T-helper 2 cell (primary cell): ENCODE measurements at places on chromosomes 3 and 15.

- DNase-seq = peak; percentile 80
These were observed 28.1 kb downstream of the NR1I2 start for GRCh38 chr3:119810018-119810435.

DNA sequence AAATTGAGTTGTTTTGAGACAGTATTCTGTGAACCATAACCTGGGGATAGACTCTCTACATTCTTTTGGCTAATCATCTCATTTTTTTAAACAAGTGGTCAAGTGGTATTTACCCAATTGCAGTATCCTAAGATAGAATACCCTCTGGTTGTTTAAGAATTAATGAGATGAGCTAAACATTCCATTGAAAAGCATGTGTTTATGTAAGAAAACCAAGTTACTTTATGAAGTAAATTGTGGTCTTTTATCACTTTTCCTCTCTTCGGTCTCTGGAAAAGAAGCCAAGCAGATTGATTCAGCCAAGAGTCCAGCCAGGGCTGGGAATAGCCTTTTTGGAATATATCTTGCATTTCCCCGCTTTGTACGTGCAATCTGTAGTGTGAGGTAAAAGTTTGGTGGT, 185.7 kb upstream of the TOPAZ1 start:
- no peak for DNase-seq

DNA sequence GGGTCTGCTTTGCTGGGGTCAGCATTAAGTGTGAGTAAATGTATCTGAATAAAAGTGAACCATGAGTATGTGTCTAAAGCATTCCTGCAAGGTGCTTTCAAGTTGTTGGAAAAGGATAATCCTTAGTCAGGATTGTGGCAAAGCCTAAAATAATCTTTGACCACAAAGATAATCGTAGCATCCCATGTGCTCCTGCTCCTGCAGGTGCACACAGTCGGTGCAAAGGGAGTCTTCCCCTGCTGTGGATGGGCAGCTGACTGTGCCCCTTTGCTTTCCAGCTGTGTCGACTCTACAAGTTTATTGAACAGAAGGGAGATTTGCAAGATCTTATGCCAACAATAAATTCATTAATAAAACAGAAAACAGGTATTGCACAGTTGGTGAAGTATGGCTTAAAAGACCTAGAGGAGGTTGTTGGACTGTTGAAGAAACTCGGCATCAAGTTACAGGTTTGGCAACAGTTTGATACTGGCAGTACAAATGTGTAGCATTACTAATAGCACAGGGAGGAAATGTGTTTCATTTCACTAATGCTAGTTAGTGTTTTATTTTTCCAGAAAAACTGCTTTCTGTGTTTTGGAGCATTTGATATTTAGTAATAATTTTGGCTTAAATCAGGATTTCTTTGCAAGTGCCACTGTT, 22.6 kb downstream of the SRP14 start:
- DNase-seq = no peak

DNA sequence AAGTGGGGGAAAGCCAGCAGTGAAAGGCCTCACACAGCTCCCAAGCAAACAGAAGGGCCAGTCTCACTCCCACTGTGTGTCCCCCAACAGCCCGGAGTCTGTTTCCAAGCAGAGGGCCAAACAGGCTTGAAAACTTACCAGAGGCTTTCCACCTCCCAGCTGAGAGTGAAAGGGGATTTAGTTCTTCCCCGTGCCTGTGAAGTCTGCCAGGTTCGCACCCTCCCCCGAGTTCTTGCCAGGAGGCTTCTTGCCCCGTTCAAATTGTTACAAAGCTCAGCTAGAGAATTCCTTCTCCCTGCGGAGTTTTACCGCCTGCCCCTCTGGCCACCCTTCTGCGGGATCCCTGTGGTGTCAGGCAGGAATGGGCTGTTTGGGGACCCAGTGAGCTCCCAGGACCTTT, 68.0 kb upstream of the WNT7A start:
- DNase-seq = no peak

DNA sequence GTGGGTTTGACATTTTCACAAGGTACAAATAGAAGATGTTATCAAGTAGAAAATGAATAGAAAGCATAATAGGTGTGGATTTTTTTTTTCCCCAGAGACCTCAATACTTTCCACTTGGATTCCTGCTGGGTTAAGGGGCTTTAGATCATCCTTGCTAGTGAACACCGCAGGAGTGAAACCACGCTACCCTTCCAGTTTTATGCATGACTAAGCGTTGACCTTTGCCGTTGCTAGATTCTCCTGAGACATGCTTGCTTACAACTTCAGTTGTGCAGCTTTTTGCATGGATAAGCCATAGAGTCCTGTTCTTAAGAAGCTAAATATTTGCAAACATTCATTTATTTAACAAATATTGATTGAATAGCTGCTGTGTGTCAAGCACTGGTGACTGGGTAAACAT, 299.7 kb upstream of the LMCD1 start:
- no peak for DNase-seq

GRCh38 chr3:37041546-37042195, 48.4 kb downstream of the MLH1 start:
- no peak for DNase-seq

DNA sequence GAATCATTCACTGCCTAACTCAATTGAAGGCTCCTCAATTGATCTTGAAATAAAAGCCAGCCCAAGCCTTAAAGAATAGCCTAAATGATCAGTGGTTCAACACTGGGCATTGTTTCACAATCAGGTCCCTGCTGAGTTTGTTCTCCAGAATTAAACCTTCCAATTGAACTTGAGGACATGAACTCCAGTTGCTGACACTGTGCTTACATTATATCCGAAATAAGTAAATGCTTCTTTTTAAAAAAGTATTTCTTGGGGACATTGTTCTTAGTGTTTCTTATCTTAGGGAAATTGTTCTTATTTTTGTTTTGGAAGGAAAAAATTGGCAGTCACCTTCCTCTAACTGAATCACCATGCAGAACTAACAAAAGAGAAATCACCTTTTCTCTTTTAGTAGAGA, 450.2 kb downstream of the RBMS3 start:
- no peak for DNase-seq

DNA sequence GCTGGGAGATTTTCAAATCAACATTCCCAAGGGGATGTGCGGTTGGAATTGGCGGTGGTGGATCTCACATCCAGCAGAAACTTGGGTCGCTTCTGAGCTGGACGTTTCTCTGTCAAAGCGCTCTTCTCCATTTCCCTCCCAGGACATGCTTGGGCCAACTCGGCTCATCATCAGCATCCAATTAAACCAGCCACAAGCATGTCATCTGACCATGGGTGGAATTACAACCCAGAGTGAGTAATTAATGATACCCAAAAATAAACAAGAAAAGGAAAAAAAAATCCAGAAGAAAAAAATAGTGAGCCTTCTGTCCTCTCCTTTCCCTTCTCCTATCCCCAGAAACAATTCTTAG, 111.2 kb downstream of the XXYLT1 start:
- DNase-seq = no peak
